ENCODE measurements at places on chromosomes 1 and 21.

DNA sequence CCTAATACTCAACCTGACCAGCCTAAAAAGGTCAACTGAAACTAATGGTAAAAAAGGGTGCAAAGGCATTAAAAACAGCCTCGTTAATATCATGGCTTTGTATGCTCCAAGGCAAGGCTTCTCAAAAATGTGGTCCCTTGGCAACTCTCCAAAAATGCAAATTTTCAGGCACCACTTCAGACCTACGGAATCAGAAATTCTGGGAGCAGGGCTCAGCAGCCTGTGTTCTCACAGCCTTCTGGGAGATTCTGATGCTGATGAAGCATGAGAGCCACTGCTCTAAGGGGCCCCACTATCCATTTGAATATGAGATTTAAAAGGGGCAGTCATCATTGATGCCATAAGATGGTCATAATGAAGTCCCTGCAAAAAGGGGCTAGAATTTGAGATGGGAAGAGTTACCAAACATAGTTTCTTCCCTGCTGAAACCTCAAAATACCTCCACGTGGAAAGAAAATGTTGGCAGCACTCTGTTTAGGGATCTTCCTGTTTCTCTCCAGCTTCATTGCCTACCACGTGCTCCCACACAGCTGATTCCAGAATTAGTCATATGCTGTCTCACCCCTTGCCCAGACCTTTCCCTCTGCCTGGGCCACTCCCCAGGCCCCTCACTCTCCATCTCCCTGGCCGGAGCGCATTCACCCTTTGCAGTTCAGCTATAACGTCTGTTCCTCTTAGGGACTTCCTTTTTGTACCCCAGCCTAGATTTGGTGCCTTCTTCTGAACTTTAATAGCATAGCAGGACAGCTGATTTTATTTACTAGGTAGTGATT is 46.7 kb downstream of the PHC2 start:
- H3K4me3 ChIP-seq = no peak overlapping the region
- H3K4me1 ChIP-seq = peaks cover 47% of the 10 kb centered on the region
- H3K36me3 ChIP-seq = no peaks in the 10 kb centered on the region

DNA sequence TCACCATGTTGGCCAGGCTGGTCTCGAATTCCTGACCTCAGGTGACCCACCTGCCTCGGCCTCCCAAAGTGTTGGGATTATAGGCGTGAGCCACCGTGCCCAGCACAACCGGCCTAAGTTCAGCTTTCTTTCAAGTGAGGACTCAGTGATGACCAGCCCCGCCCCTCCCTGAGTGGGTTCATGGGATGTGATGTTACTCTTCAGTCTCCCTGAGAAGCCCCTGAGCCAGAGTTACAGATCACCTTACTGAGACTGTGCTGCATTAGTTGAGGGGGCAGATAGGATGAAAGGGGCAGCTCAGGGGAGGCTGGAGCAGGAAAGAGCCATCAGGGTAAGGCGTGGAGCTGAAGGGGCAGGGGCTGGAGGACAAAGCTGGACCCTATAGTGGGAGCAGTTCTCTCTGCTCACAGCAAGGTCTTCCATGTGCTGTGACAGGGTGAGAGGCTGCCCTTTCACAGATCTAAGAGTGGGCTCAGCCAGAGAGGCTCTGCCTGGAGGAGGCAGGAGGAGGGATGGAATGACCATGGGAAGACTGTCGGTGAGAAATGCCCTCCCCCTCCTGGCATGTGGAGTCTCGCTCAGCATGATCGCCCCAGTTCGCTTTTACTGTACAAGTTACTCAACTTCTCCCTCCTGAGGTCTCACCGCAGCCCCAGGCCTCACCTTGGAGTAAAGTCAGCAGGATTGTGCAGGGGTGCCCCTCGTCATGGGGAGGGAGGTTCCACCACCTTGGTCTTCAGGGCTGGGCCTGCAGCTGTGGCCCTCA is 13.4 kb downstream of the SH2D2A start:
- H3K4me1 ChIP-seq = peaks cover 4% of the 10 kb centered on the region
- H3K27ac ChIP-seq = no peak overlapping the region
- no peak overlapping the region for H3K4me3 ChIP-seq
- DNase-seq = no peak
- peaks cover 9% of the 10 kb centered on the region for H3K36me3 ChIP-seq

GRCh38 chr1:200780545-200781369 is 42.1 kb downstream of the CAMSAP2 start:
- H3K27me3 ChIP-seq = no peaks in the 10 kb centered on the region
- peak overlapping the region; percentile 39 for H3K27ac ChIP-seq
- DNase-seq = no peak
- H3K4me1 ChIP-seq = peaks cover 24% of the 10 kb centered on the region
- peaks cover 14% of the 10 kb centered on the region for H3K36me3 ChIP-seq

GRCh38 chr1:87673748-87674147 is 345.1 kb downstream of the LMO4 start:
- no peak for DNase-seq
- peaks cover 5% of the 10 kb centered on the region for H3K27me3 ChIP-seq
- no peaks in the 10 kb centered on the region for H3K36me3 ChIP-seq
- H3K4me1 ChIP-seq = no peaks in the 10 kb centered on the region
- H3K4me3 ChIP-seq = no peak overlapping the region

GRCh38 chr1:78377356-78377928 is 113.3 kb upstream of the PTGFR start:
- H3K4me1 ChIP-seq = no peaks in the 10 kb centered on the region
- H3K36me3 ChIP-seq = no peaks in the 10 kb centered on the region
- no peak overlapping the region for H3K27ac ChIP-seq
- no peak overlapping the region for H3K4me3 ChIP-seq

Measured in chondrocyte (in vitro differentiated cells).